Activated T-helper 1 cell treated with Interleukin-2 at 50 U/mL for 16 hours (primary cell): ENCODE measurements at places on chromosomes 1 and 21.
A peak's percentile ranks its signal among the peaks of the same experiment; 100 is the strongest.

DNA sequence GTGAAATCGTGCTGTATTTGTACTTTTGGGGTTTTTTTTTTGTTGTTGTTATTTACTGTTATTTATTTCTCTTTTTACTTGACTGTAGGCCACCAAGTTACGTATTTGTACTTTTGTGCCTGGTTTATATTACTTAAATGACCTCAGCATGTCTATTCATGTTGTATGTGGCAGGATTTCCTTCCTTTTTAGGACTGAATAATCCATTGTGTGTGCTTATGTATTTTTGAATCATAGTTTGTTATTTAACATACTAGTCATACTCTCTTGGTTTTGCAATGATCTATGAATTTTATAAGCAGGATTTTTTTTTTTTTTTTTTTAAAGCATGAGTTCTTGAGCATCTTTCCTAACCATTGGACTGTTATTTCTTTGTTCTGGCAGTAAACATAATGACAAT is 51.2 kb downstream of the RNF2 start:
- no peak for DNase-seq

DNA sequence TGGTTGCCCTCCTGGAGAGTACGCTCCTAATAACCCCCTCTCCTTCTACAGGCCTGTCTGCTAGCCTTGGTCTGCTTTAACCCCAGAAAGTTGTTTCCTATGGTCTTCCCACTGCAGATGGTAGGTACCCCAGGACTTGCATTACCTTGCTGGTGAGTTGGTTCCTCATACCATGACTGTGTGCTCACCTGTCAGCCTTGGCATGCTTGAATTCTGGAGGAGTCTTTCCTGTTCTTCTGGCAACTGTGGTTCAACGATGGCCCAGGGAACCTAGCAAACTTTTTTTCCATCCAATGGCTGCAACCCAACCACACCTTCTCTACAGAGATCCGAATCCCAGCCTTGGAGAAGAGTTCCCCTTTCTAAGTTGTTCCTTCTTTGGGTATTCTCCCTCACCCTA is 36.9 kb downstream of the RPS6KC1 start:
- no peak for DNase-seq

- DNase-seq = no peak
These were observed 157.2 kb upstream of the KAZN start for GRCh38 chr1:14441302-14441741.

- no peak for DNase-seq
These were observed 88.9 kb downstream of the CD58 start for GRCh38 chr1:116481934-116482333.

DNA sequence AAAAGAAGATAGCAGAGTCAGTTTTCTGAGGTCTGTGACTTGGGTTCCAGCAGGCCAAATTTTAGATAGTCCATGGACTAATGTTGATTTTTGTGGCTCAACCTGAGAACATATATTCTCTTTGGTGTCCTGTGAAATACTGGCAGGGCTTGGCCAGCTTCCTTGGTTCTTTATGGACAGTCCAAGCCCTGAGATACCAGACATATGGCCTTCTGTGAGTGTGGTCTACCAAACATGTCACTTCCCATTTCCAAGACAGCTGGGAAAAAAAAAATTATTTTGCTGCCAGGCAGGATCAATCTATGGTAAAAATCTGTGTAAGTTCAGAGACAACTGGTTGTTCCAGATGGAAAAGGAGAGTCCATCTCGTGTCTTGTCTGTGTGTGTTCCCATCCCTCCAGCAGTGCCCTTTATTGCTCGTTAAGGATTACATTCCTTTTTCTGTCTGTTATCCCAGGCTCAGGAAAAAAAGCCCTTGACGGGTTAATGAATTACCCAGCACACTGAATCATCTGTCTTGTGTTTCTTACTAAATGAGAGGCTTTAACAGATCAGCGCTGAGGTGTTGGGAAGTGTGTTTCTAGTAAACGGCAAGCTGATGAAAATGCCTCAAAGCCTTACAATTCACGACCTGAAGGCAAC is 33.4 kb upstream of the XPR1 start:
- DNase-seq = no peak

DNA sequence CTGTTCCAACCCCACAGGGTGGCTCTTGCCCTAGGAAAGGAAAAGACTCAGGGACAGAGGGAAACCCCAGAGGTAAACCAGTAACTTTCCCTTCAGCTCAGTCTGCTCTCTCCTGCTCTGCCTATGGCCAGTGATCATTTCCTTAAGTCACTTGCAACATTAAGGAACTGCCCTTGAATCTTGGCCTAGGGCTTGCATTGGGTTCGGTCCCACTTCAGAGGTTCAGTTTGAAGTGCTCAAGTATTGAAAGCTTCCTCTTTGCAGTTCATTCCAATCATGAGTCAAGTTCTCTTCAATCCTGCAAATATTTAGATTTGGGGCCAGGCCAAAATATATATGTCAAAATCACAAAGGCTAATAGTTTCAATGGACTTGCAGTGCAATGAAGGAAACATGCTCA is 97.7 kb upstream of the IRF2BP2 start:
- DNase-seq = no peak

- DNase-seq = no peak
These were observed 29.6 kb upstream of the PLA2G4A start for GRCh38 chr1:186798960-186799688.

DNA sequence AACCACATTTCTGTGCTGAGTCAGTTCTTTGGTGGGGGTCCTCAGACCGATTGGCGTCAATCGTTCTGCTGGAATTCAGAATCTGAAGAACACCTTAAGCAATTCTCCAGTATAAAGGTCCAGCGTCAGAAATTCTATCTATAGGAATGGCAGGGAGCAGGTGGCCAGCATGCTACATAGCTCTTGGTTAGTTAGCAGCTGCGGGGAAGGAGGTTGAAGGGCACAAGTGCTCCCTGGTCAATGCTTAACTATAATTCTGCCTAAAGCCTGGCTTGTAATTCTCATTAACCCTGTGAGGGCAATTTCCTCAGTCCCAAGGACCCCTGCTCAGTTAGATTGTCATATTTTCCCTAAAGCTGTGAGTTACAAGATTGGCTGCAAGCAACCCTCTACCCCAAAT is 54.3 kb upstream of the GALNT2 start:
- no peak for DNase-seq

DNA sequence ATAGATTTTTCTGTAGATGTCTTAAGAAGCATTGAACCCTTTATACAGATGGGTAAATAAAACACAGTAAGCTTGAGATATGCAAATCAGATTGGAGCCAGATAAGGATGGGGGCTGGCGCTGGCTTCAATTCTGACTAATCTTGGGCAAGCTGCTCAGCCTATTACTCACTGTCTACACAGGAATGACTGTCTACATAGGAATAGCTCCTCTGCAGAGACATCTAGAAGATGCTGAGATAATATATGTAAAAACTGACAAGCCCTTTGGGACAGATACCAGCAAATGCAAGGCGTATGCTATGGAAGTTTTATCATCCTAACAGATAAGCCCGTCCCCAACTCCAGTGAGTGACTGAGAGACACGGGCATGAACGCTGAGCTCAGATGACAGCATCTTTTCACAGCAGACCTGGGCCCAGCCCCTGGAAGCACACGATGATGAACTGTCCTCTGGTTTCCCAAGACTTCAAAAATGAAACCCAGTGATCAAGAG is 1.7 kb downstream of the CLDN14 start:
- DNase-seq = no peak

DNA sequence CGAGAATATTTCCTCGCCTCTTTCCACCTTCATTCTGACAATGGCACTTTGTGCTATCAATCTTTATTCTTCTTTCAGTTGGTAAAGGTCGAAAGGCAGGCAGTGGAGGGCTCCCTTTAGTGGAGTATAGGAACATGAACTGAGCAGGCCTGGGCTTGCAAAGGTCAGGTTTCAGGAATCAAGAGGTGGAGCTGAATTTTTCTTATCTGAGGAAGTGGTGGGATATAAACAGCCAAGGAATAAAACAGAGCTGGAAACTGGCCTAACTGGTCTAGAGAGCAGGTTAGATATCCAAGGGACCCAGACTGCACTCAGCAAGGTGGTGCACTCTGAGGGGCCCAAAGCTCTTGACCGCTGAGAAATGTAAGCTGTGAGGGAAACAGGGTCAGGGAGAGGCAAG is 99.1 kb downstream of the PLA2G4A start:
- no peak for DNase-seq

GRCh38 chr1:33374336-33375105 is 53.6 kb upstream of the A3GALT2 start:
- no peak for DNase-seq

DNA sequence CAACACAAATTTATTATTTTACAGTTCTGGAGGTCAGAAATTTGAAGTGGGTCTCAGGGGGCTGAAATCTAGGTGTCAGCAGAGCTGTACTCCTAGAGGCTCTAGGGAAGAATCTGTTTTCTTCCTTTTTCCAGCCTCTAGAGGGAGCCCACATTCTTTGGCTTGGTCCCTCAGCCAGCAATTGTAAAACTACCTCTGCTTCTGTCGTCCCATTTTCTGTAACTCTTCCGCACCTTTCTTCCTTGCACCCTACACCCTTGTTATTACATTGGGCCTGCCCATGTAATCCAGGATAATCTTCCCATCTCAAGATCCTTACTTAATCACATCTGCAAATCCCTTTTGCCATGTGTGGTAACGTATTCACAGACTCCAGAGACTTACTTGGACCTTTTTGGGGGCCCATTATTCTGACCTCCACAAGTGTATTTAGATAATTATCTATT is 24.8 kb upstream of the THEM4 start:
- DNase-seq = peak; percentile 16

- DNase-seq = no peak
These were observed 43.4 kb downstream of the LTN1 start for GRCh38 chr21:28949318-28949717.

- DNase-seq = no peak
These were observed 1.1 kb upstream of the ST6GALNAC3 start for GRCh38 chr1:76073481-76073880.

DNA sequence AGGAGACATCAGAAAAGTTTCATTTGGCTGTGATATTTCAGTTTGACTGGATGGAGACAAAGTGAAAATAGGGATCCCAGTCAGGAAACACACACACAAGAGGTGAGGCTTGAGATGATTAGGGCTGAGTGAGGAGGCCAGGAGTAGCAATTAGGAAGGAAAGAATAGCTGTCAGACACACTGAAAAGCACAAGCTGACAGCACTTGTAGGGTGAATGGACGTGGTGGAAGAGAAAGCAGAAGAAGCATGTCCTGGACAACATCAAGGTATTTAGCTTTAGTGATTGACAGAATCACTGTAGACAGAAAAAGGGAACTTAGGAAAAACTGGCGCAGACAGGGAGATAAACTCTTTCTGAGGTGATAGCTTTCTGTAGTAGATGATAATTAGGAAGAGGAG is 347.7 kb downstream of the TGFB2 start:
- no peak for DNase-seq

DNA sequence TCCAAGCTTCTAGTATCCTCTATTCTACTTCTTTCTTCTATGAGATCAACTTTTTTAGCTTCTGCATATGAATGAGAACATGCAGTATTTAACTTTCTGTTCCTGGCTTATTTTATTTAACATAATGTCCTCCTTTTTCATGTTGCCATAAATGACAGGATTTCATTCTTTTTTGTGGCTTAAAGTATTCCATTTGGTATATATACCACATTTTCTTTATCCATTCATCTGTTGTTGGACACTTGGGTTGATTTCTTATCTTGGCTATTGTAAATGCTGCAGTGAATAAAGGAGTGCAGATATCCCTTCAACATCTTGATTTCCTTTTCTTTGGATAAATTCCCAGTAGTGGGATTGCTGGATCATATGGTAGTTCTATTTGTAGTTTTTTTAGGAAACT is 209.6 kb downstream of the GPR52 start:
- DNase-seq = no peak

- DNase-seq = no peak
These were observed 77.9 kb downstream of the DAB1 start for GRCh38 chr1:57345916-57346315.

GRCh38 chr1:85857991-85858390 is 149.8 kb upstream of the ZNHIT6 start:
- DNase-seq = no peak

GRCh38 chr21:20800106-20800505 is 198.1 kb upstream of the NCAM2 start:
- no peak for DNase-seq

- no peak for DNase-seq
These were observed 6.7 kb downstream of the COQ8A start for GRCh38 chr1:226946841-226947240.

DNA sequence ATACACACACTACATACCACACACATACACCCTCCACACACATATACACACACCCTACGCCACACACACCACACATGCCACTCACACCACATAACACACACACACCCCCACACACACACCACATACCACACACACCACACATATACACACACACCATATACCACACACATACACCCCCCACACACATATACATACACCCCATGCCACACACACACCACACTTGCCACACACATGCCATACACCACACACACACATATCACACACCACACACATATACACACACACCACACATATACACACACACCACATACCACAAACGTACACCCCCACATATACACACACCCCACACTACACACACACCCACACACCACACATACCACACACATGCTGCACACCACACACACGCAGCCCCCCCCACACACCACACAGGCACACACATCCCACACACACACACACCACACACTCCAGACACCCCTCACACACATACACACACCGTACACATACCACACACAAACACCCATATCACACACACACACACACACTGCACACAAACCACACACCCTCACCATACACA is 76.7 kb upstream of the TMPRSS2 start:
- no peak for DNase-seq

DNA sequence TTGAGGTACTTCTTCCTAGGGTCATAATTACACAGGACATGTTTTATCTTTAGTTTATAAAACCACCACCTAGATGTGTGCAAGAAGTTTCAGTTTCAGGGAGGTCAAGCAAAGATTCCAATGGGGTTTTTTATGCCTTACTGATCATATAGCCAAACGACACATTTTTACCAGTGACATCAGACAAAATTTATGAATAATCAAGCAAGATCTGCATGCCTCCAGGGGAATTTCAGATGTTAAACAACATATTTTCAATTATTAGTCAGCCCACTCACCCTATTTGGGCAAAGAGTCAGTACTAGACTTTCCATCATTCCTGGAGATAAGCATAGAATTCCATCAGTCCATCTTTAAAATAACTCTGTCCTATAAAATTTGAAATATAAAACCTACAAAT is 867.4 kb downstream of the KCNT2 start:
- no peak for DNase-seq

DNA sequence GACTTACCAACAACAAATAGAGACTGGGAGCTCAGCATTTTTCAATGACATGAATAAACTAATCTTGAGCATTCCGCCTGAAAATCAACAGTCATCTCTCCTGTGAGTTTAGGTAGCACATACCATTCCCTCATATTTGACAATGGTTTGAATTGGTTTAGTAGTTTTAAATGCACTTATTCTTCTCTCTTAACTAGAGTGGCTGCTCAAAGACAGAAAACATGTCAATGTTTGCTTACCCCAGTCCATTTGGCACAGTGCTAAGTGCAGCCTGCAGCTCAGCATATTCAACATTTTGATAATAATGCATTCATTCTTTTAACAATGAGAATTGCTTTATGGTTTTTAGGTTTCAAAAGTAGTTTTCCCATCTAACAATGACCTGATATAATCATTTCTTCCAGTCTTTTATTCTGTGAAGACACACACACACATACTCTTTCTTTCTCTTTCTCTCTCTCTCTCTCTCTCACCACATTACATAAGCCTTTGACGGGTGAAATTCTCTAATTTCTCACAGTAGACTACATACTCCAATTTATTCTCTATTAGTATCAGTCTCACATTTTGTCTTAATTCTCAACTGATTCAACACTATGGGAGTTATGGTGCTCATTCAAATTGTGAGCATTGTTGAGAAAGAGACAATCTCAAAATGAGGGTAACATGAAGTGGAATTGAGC is 432.3 kb downstream of the LRRIQ3 start:
- DNase-seq = no peak
